ENCODE measurements at places on chromosomes 13 and 19. TPM values are rescaled to one million over a fixed set of nuclear protein-coding genes. Genes with fewer than 3 reads are reported as not detected.

The ZFP14 gene
- 10.6 TPM for total RNA-seq

The CLEC4G gene
- not detected for total RNA-seq

The THSD8 gene
- 34.7 TPM for total RNA-seq

The ETV2 gene
- 1.8 TPM for total RNA-seq

The ZNF135 gene
- total RNA-seq = 6.0 TPM

The TSHZ3 gene
- 3.0 TPM for total RNA-seq

The OSCAR gene
- total RNA-seq = not detected

The VSTM1 gene
- total RNA-seq = not detected

The CLDND2 gene
- total RNA-seq = 1.1 TPM

The CPB2 gene
- total RNA-seq = 0.44 TPM

The ATP11A gene
- 97.4 TPM for total RNA-seq

The MISP gene
- total RNA-seq = 0.14 TPM

The ZNF439 gene
- total RNA-seq = 6.6 TPM

The CKM gene
- total RNA-seq = not detected

The SMIM44 gene
- not detected for total RNA-seq

The GPR180 gene
- 6.6 TPM for total RNA-seq

The DMKN gene
- not detected for total RNA-seq

The CGB8 gene
- total RNA-seq = not detected

The ZNF571 gene
- total RNA-seq = 5.3 TPM

The ZNF850 gene
- total RNA-seq = 13.5 TPM

The CDK8 gene
- total RNA-seq = 33.3 TPM

The ATP8B3 gene
- 1.5 TPM for total RNA-seq

The CEACAM3 gene
- total RNA-seq = not detected

The RNF113B gene
- not detected for total RNA-seq

The ZNF846 gene
- 7.6 TPM for total RNA-seq

All from neural crest cell (in vitro differentiated cells).